ENCODE measurements at places on chromosomes 3 and 15.

GRCh38 chr3:27533261-27533607, 49.0 kb upstream of the SLC4A7 start:
- DNase-seq, result no peak

DNA sequence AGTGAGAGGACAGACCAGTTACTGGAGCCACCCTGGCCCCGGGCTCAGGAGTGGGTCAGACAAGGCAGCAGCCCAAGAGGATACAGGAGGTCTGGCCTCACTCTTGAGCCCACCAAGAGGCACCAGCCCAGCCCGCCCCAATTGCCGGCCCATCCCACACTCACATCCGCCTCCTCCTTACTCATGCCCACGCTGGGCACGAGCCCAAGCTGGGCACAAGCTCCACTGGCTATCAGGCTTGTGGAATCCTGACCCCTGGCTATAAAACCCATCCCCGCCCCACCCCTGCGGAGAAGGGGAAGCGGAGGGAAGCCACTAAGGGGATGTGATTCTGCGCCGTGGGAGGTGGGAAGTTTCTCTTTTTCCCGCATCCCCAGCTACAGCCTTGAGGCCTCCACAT, 25.9 kb downstream of the ADCY5 start:
- DNase-seq, result no peak

- no peak for DNase-seq
Observed at GRCh38 chr3:38347421-38348200, 1.0 kb downstream of the XYLB start.

- DNase-seq, result no peak
Observed at GRCh38 chr3:39460677-39461076, 6.8 kb upstream of the MOBP start.

DNA sequence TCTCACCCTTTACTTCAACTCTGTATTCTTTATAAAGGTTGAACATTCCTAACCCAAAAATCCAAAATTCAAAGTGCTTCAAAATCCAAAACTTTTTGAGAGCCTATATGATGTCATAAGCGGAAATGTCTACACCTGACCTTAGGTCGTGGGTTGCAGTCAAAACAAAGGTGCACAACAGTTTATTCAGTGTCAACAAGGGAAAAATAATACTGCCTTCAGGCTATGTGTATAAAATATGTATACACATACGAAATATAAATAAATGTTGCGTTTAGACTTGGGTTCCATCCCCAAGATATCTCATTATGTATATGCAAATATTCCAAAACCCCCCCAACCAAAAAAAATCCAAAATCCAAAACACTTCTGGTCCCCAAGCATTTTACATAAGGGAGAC, 90.9 kb downstream of the STAG1 start:
- no peak for DNase-seq

GRCh38 chr3:128971421-128972100, 22.3 kb downstream of the CFAP92 start:
- DNase-seq, result no peak

All from activated CD4-positive, CD25-positive, alpha-beta regulatory T cell treated with anti-CD3 and anti-CD28 coated beads, Interleukin-2, amount 50 U/mL, for 16 hours (primary cell).